ENCODE measurements at places on chromosomes 4 and X.

DNA sequence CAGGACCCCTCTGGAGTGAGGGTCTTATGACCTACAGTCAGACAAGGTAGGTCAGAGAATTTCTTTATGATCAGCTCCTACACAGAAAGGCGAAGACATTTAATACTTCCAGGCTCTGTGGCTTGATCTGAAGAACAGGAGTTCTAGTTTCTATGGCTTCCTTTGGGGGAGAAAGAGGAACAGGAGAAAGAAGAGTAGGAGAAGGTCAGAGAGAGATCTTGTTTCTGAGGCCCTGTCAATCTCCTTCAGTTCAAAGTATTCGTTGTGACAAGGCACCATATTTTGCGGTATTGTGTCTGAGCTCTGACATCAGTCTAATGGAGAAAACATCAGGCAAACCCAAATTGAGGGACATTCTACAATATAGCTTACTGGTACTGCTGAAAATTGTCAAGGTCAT lies 16.7 kb downstream of the TMSB4X start:
- no peak for DNase-seq

GRCh38 chrX:10811111-10811510 lies 190.7 kb upstream of the MID1 start:
- DNase-seq, result no peak

GRCh38 chrX:96246436-96246835 lies 438.2 kb upstream of the DIAPH2 start:
- DNase-seq, result no peak

DNA sequence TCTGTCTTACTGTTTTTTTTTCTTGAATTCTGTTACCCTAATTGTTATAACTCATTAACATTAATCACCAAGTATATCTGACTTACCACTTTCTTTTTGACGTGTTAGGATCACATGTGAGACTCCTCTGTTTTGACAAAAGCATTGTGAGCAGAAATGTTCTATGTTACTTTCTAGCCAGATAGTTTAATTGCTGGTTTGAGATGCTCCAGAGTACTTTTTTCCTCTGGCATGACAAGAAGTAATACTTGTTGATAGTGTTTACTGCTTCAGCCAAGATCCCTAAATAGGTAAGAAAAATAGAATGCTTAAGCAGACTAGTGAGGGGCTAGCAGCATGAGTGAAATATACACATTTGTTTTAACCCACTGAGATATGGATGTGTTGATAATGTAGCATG lies 303.9 kb upstream of the PABPC4L start:
- no peak for DNase-seq

DNA sequence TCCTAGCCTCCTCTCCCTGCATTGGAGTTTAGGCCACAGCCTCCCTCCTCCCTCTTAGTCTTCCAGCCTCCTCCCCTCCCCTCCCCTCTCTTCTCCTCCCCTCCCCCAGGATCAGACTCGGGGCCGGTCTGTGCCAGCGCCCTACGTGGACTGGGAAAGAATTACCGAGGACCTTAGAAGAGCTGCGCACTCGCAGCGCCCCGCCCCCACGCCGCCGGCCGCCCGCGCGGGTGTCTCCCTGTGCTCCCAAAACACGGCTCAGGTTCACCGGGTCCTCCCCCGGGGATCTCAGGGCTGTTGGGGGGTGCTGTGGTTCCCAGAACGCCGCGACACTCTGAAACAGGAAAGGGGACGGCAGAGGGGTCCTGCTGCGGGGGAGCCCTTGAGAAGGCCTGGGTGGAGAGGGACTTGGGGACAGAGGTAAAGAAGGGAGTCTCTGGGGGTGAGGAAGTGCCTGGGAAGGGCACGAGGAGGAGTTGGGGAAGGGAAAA lies 122.3 kb upstream of the TBL1X start:
- peak; percentile 32 for DNase-seq

GRCh38 chr4:537436-538264 lies 38.4 kb downstream of the TMEM271 start:
- DNase-seq, result no peak

GRCh38 chr4:112674376-112674775 lies 37.4 kb downstream of the LARP7 start:
- no peak for DNase-seq

- DNase-seq, result no peak
Observed at GRCh38 chrX:129875669-129876068, 30.3 kb upstream of the UTP14A start.

DNA sequence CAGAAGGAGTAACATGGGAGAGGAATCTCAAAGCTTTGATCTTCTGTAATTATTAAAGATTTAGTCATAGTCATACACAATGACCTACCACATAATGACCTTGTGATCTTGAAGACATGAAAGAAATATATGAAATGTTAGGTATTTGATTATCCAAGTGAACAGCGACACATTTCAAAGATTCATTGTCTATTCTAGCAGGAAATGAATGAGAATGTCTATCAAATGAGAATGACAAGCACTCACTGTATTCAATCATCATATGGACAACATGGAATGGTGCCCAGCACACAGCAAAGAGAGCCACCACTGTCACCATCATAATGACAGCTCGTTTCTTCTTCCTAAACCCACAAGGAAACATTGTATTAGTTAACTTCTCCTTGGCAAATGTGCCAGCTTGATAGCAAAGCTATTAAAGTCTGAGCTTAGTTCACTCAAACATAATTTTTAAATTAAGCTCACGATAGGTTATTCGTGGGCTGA lies 50.6 kb downstream of the QRFPR start:
- DNase-seq, result no peak

- no peak for DNase-seq
Observed at GRCh38 chr4:182593402-182593801, 323.8 kb downstream of the DCTD start.

- DNase-seq, result no peak
Observed at GRCh38 chr4:149426461-149426860, 389.2 kb downstream of the IQCM start.

GRCh38 chr4:181420950-181421349 lies 822.3 kb upstream of the TENM3 start:
- no peak for DNase-seq

DNA sequence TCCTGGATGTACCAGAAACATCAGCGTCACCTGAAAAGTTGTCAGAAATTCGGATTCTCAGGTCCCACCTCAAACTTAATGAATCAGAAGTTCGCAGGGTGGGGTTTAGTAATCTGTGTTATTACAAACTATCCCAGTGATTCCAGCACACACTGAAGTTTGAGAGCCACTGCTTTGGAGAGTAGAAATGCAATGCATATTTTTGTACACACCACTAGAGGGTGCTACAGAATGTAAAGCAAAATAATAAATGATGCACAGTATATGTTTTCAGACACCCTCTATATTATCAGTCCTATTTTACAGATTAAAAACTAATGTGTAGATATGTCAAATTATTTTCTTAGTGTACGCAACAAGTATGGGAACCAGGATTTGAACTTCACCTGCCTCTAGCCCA lies 2.4 kb upstream of the MORF4L2 start:
- DNase-seq, result no peak

DNA sequence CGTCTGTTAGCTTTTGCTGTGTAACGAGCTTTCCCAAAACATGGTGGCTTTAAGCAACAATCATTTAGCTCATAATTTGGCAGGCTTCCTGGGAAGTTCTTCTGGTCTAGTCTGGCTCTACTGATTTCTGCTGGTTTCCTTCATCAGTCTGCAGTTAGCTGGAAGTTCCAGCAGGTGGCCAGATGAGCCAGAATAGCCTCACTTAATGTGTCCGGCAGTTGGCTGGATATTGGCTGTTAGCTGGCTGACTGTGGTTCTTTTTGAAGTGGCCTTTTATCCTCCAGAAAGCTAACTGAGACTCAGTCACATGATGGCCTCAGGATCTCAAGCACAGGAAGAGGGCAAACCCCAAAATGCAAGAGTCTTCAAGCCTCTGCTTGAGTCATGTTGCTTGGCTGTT lies 34.9 kb downstream of the FTHL17 start:
- DNase-seq, result no peak

DNA sequence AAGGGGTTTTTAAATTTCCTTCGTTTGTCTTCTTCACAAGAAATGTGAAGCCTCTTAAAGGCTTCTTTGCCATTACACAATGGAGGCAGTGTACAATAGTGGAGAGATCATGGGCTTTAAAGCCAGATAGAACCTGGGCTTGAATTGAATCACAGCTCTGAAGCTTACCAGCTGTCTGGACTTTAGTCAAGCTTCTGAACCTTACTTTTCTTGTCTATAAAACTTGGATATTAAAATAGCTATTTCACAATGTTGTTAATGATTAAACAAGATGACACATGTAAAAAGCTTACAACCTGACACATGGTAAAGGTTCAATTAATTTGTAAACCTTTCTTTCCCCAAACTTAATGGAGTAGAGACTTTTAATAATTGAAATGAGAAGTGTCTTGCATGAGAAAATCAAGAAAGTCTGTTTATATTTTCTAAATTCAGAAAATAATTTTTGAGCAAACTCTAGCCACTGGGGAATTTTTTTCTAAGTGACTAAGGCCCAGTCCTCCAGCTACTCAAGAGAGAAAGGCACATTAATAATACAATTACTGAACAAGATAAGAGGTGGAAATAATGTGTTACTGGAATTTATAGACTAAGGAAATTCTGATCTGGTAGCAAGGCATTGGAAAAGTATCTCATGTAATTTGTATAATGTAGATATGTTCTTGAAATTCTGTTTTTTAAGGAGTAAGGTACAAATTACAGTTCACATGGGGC lies 21.7 kb upstream of the TBC1D8B start:
- no peak for DNase-seq

DNA sequence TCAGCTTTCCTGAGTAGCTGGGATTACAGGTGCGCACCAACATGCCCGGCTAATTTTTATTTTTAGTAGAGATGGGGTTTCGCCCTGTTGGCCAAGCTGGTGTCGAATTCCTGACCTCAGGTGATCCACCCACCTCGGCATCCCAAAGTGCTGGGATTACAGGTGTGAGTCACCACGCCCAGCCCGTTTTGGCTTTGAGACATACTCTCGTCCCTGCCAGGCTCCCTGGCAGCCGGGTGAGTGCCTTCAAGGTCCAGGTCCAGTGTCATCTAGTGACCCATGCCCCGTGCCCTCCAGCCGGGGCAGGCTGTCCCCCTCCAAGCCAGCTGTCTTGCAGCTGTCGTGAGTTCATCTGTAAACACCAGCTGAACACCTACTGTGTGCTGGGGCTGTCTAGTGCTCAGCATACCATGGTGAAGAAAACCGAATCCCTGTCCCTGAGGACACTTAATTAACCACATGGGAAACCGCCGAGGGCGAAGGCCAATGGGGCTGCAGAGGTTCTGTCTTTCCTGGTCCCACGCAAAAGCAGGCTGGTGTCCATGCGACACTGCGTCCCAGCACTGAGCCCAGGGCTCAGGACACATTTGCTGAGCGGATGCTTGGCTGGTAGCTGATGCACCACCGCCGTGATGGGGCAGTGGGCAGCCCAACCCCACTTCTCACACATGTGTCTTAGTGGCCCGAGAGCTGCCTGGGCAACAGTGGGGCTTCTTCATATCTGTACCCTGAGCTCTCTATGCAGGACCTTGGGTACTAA lies 21.9 kb downstream of the NSG1 start:
- DNase-seq, result no peak

DNA sequence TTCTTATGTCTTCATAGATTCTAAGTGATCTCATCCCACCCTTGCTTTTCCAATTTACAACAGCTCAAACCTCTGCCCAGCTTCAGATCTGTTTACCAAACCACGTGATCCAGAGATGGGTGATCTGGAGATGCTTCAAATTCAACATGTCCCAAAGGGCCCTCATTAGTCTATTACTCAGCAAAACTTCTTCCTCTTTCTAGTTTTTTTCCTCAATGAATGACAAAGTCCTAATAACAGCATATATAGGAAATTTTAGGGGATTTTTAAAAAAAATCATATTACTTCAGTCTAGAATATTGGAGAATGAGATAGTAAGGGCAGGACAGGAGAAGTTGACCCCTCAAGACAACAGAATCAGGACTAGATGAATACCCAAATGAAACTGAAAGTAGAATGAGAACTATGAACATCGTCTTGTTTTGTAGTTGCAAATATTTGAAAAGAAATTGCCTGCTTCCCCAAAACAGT lies 127.1 kb downstream of the CFAP299 start:
- DNase-seq, result no peak

DNA sequence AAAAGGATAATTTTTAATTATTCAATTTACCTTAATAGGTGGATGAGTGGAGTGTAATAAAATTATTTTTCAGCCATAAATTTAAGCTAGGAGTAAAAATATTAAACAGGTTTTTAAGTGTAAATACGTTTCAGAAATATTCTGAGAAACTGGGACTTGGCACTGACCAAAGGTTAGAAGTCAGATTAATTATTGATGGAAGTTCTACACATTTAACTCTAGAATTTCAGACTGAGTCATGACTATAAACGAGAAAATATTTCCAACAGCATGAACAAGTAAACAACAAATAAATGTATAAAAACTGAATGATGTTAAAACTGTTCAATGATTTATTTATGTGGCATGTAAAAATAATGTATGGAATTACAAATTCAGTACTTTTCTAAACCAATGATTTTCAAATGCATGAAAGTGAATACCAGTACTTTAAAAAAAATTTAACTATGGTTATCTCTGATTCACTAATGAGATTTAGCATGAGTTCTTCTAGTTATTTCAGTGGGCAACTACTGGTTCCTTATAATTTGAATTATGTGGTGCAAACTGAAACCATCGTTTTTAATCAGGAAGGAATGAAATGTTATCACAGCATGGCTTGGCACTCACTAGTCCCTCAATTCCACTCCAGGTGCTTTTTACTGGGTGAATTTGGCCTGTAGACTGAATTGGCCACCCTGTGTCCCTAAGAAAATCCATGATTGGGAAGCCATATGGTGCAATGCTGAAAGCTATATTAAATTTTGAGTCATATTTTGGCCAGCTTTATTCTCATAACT lies 244.2 kb downstream of the FSTL5 start:
- no peak for DNase-seq
